ENCODE measurements at places on chromosomes 4 and X.

DNA sequence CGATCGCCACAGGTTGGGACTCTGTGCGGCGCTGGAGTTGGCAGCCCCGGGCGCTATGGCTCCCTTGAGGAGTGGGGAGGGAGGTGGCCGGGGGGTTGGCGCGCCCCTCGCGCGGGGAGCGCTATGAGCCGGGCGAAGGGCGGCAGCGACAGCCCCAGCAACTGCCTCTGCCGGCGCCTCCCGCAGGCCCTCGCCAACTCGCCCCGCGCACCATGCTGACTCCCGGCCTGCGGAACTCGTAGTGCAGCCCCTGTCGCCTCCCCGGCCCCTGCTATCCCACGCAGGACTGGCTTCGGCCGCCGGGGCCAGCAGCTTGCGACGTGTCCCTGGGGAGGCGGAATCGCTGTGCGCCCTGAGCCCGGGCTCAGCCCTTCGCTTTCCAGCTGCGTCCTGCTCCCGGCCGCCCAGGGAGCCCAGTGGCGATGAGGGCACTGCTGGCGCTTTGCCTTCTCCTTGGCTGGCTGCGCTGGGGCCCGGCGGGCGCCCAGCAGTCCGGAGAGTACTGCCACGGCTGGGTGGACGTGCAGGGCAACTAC, 415 bp downstream of the SHISA3 start:
- DNase-seq = no peak

GRCh38 chr4:80709082-80709869, 321.2 kb upstream of the BMP3 start:
- no peak for DNase-seq

GRCh38 chrX:24110069-24110468, 39.5 kb upstream of the ZFX start:
- DNase-seq = no peak

GRCh38 chr4:123484291-123484926, 87.8 kb downstream of the SPRY1 start:
- DNase-seq = no peak

GRCh38 chr4:39987485-39987884, 9.8 kb upstream of the PDS5A start:
- no peak for DNase-seq

DNA sequence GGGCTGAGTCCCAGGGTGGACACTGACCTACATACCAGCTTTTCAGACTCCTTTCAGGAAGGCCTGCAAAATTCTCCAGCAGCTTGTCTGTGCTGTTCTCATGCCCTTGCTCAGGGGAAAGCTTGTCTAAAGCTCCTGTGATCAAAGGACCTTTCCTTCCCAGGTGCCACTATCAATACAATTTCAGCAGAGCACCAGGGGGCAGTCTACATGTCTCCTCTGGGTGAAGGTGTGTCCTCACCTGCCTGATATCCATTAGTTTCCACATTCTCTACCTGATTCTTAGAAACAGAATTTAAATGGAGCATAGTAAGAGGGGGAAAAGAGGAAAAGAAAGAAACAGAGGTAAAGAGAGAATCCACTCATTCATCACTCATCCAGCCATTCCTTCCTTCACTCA, 114.2 kb downstream of the PPARGC1A start:
- no peak for DNase-seq

DNA sequence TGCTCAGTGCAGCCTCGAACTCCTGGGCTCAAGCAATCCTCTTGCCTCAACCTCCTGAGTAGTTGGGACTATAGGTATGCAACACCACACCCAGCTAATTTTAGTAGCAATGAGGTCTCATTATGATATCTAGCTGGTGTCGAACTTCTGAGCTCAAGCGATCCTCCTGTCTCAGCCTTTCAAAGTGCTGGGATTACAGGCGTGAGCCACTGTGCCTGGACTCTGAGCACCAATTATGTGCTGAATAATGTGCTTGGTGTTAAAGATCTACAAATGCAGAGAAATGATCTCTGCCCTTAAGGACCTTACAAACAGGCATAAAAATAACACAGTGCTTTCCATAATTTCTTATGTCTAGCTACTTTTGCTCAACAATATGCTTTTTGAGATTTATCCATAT, 129.0 kb upstream of the CBR4 start:
- no peak for DNase-seq

- no peak for DNase-seq
Measured at GRCh38 chr4:2860391-2861348, 17.0 kb downstream of the ADD1 start.

DNA sequence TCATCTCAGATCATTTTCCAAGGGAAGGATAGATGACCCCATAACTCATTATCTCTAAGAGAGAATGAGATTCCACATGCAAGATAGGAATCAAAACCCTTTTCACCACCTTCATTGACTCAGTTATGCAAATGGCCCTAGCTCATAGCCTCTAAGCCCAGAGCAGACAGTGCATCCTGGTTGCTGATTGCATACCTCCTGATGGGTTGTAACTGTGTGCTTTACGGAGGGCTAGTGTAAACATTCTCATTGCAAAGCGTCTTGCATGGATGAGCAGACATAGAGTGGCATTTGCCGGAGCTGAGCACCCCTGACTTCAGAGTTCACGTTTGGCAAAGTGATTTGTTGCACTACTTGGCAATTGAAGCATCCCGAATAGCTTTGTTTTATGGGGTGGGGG, 151.0 kb downstream of the VCX3A start:
- DNase-seq = no peak

- DNase-seq = no peak
Measured at GRCh38 chr4:173990869-173991210, 292.6 kb downstream of the FBXO8 start.

DNA sequence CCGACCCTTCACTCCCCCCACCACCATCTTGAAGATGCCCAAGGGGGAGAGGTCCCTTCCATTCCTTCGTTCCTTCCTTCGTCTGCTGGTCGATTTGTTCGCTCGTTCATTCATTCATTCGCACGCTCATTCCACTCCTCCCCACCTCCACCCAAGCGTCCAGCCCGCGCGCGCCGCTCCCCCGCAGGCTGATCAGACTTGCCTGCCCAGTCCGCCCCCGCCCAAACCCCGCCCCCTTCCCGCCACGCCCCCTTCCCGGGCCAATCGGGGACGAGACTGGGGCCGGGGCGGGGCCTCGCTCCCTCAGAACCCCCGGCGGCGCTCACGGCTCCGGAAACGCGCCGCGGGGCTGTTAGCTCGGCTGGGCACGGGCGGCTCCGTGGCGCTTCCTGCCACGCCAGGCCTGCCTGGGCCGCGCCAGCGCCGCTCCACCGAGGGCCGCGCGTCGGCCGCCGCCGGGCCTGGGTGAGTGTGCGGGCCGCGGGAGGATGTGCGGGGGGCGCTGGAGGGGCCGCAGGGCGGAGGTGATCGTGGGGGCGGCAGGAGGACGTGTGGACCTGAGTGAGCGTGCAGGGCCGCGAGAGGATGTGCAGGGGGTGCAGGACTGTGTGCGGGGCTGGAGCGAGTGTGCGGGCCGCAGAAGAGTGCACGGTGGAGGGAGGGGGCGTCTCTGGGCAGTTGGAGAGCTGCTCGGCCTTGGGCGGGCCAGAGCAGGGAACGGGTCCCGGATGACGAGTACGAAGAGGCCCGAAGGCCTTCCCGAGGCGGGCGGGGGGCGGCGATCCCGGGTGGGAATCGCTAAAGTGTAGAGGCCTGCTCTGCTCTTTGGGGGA, at the start of gene ZNF275:
ZNF275 (plus strand) TSS at position 333 of the 833 bp plus-strand sequence. CDS start 2,527 bp downstream, outside the sequence.
- peak; percentile 13 for DNase-seq

GRCh38 chr4:83603129-83603528, 67.2 kb downstream of the GPAT3 start:
- DNase-seq = no peak

DNA sequence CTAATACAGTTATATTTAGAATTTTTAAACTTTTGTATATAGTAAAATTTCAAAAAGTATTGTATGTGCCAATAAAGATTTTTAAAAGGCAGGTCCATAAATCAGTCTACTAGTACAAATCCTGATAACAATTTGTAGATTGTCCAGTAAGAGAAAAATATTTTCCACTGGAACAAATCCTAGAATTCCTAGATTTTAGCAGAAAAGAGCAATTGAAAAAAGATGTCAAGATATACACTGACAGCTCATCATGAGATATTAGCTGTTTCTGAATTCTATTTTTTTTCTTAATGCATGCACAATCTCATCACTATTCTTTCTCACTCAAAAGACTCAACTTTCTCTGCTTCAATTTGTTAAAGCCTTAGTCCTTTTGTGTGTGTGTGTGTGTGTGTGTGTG, 289.2 kb upstream of the MAD2L1 start:
- DNase-seq = no peak

GRCh38 chrX:118764122-118764521, 36.7 kb downstream of the IL13RA1 start:
- DNase-seq = no peak

- DNase-seq = no peak
Measured at GRCh38 chr4:114811564-114812301, 213.1 kb downstream of the UGT8 start.

- DNase-seq = no peak
Measured at GRCh38 chr4:11622961-11623725, 194.4 kb upstream of the HS3ST1 start.

DNA sequence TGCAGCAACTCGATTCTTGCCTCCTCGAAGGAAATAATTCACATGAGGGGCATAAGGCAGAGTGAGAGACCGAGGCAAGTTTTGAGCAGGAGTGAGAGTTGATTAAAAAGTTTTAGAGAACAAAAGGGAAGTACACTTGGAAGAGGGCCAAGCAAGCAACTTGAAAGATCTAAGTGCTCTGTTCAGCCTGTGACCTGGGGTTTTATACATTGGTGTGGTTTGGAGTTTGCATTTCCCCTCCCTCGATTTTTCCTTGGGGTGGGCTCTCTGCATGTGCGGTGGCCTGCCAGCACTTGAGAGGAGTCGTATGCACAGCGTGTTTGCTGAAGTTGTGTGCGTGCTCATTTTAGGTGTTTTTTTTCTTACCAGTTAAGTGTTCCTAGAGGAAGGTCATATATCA, 356.4 kb downstream of the KLHL4 start:
- DNase-seq = no peak

GRCh38 chrX:124268099-124268498, 64.4 kb upstream of the TEX13D start:
- no peak for DNase-seq

DNA sequence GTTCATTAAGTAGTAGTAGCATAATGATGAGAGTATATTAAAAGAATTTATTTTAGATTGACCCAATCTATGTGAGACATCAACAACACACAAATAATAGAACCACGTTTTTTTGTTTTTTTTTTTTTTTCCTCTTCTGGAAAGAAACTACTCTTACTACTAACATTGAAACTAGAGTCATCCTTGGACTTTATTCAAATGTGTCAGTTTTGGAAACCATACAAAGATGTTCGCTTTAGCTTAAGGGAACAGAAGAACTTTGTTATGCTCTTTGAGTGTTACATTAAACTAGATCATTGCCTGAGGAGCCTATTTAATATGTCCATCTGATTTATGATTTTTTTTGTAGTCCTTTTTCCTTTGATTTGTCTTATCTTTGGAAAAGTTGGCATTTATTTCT, 166.7 kb downstream of the RPA4 start:
- no peak for DNase-seq

DNA sequence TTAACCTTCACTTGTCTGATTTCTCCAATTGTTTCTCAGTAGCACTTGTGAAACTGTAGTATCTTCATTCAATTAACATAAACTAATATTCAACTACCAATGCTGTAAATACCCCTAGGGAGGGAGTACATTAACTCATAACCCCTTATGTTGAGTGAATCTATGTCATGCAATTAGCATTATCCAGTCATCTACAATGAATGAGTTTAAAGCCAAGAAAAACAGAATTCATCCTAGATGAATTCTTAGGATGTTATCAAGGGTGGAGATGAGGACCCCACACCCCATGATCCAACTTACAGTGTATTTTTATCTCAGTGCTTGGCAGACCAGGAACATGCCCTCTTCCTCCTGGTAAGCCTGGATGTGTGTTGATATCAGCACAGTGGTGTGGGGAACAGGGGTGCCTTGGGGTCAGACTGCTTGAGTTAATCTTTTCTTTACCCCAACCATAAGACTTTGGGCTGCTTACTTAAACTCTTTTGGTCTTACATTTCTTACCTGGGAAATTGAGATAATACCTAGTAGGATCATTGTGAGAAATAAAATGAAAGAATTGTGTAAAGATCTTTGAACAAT, 62.1 kb upstream of the SCOC start:
- no peak for DNase-seq

- DNase-seq = no peak
Measured at GRCh38 chr4:1333256-1333655, 13.8 kb upstream of the UVSSA start.

DNA sequence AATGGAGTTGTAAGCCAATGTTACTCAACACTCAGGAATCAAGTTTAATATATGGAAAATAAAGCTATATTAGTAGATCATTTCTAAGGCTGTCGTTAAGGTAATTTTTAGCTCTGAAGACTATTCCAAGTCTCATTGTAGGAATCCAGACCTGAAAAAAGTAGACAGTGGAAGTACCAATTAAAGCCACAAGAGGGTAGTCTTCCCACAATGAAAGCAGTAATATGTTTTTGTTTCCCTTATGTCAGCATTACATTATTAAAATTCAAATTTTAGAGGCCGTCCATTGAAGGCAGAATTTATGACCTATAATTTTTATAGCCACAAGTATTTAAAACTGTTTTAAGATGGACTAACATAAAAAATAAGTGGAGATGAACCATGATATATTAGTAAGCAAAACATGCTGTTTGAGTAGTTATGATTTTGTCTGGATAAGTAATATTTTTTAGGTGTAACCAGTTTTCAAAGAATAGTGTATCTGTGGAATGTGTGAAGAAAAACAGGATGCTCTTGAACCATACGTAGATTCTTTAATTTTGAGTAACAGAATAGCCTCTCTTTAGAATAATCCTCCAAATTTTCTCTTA, 372.6 kb upstream of the TECRL start:
- DNase-seq = no peak

GRCh38 chr4:72568959-72569718, at the start of gene ADAMTS3:
ADAMTS3 (minus strand) TSS chr4:72569221; CDS start chr4:72568762, 459 bp downstream.
- DNase-seq = no peak

GRCh38 chr4:180449395-180449956, 1793.7 kb upstream of the TENM3 start:
- no peak for DNase-seq

- no peak for DNase-seq
Measured at GRCh38 chrX:74451450-74452198, 30.3 kb downstream of the SLC16A2 start.

- no peak for DNase-seq
Measured at GRCh38 chr4:19831644-19832285, 419.9 kb upstream of the SLIT2 start.

Measured in non-pigmented ciliary epithelial cell (primary cell).